AG10803 (cell line): ENCODE measurements at places on chromosomes 13 and 19.
A peak's percentile ranks its signal among the peaks of the same experiment; 100 is the strongest.

- DNase-seq = no peak
Observed at GRCh38 chr19:35346193-35347052, 1.3 kb upstream of the FFAR1 start.

DNA sequence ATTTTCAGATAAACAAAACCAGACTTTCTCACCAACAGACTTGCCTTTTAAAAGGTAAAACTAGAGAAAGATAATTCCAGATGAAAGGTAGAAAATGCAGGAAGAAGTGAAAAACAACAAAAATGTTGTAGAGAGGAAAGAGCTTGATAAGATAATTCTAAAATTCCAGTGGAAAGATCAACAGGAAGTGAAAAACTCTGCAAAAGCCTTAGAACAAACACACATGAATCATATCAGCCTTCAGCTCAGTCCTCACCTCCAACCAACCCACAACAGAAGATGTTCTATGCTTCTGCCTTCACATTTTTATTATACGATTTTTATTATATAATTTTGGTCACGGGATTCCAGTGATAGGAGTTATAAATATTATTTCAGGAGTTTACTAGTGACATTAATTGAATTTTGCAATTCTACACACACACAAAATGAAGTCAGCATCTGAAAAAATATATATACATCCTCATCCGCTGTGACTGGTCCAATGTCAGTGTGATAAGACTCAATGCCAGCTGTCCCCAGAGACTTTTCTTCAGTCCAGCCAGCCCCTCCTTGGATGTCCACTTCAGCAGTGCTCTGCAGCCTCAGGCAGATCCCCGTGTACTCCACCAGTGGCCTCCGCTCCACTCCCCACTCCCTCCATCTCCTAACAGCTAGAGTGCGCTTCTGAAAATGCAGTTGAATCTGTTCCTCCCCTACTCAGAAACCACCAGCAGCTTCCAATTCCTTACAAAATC, 57.9 kb downstream of the GADD45B start:
- DNase-seq = no peak

DNA sequence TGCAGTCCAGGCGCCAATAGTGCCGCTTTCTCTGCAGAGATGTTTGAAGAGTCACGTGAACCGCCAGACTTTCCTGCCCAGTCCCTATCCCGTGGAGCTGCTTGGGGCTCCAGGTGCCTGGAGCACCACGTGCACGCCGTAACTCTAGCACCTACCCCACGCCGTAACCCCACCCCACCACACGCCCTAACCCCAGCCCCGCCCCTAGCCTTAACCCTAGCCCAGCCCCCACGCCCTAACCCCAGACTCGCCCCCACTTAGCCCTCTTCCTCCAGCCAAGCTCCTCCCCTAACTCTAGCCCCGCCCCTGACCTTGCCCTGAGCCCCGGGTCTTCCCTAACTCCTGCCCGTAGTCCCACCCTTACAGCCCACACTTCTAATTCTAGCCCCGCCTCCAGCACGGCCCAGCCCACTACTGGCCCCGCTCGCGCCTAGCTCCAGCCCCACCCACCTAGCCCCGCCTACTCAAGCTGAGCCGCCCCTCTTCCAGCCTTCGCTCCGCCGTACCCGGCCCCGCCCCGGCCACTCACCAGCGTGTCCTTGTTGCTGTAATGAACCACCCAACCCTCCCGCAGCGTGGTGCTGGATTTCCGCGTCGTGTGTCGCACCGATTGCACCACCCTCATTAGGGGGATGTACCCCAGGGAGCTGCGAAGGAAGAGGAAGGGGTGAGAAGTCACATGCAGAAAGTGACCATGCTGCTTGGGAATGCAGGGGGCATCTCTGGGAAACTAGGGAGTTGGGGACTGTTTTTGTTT, 19.5 kb downstream of the PRKD2 start:
- DNase-seq = peak; percentile 70

GRCh38 chr13:74070513-74070912, 63.7 kb downstream of the KLF12 start:
- no peak for DNase-seq

DNA sequence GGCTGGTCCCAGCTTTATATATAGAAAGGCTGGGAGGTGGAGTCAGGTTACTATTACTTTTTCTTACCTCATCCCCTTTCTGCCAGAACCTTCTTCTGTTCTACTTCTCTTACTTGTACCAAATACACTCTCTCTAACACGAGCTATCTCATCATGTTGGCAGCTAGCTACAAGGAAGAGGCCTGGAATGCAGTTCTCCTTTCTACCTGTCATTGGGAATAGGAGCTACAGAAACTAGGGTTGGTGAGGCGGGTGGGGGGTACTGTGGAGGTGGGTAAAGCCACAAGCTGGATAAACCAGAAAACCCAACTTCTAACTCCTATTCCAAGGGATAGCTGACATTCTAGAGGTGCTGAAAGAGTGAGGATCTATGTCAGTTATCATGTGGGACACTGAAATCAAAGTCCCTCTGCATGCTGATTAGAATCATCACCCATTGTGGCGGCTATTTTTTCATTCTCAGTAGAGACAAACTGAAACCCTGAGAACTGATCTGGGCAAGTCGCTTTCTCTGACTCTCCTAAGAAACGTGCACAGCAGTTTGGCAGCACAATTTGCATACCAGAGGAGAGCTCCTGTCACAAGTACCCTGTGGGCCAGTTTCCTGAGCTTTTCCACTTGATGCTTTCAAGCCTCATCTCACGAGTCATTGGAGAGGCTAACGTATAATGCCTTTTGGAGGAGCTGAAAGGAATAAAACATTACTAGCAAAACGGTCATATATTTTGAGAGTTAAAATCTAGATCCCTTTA, 358.1 kb downstream of the ENOX1 start:
- no peak for DNase-seq

DNA sequence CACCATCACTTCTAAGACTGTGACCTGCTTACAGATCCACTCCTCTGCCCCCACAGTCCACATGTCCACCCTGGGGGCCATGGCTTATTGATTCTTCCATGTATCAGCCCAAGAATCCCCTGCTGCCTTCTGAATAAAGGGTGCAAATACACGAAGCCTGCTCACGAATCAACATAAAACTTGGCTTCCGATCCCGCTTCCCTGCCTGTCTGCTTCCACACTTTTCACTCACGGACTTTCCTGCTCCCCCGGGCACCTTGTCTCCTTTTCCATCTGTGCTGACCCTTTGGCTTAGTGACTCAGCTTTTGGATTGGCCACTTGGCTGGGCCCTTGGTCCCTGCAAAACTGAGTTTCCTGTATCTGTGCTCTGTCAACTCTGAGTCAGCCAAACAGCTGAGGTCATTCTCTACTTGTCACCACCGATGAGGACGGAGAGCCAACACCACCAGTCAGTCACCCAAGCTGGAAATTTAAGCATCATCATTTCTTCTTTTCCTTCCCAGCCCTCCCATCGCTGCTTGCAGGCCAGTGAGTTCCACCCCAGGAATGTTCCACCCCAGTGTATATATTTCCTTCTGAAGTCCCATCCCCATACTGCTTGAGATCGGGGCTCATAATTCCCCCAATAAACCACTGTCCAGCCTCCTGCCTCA, 11.4 kb upstream of the USP12 start:
- peak; percentile 80 for DNase-seq

- no peak for DNase-seq
Observed at GRCh38 chr19:34310494-34310981, 54.5 kb upstream of the GPI start.

DNA sequence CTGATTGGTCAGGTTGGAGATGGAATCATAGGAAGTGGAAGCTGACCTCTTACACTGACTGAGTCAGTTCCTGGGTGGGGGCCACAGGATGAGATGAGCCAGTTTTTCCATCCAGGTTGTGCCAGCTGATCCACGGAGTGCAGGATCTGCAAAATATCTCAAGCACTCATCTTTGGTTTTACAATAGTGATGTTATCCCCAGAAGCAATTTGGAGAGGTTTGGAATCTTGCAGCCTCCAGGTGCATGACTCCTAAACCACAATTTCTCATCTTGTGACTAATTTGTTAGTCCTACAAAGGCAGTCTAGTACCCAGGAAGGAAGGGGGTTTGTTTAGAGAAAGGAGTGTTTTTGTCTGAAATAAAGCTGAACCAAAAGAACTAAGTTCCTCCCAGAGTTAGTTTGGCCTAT, 212.8 kb downstream of the SLITRK6 start:
- no peak for DNase-seq

DNA sequence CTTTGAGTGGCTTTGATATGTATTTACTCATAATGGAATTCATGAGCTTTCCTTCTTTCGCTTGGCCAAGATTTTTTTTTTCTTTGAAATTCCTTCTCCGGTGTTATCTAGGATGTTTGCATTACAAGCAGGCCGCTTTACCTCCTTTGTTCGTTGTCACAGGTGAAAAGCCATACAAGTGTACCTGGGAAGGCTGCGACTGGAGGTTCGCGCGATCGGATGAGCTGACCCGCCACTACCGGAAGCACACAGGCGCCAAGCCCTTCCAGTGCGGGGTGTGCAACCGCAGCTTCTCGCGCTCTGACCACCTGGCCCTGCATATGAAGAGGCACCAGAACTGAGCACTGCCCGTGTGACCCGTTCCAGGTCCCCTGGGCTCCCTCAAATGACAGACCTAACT, 16.7 kb downstream of the KLF5 start:
- no peak for DNase-seq

GRCh38 chr13:105059786-105060185, 1475.7 kb downstream of the EFNB2 start:
- DNase-seq = no peak

DNA sequence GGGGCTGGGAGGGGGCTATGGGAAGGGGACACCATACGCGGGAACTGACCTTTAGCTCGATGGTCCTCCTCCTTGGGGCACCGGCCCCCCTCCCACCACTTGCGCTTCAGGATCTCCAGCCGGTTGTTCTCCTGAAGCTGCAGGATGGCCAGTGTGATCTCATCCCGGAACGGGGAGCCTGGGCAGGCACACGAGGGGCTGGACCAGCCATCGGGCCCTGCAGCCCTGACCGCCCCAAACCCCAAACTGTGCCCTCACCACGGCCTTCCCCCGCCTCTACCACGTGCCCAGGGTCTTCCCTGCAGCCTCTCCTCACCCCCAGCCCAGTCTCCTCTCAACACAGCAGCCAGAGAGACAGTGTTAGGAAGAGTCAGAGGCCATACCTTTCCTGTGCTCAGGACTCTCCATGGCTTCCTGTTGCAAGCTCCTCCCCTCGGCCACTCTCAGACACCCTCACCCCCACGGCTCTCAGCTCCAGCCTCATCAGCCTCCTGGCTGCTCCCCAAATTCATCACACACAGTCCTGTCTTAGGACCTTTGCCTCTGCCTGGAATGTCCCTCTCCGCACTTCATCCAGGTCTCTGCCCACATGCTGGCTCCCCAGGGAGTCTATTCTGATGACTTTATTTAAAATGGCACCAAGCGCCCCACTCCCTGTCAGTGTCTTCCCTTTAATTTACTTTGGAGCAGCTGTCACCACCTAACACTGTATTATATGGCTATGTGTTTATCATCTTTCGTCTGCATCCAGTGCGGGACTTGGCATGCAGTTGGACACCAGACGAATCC, 9.7 kb upstream of the ATP1A3 start:
- no peak for DNase-seq

GRCh38 chr13:39550931-39551330, 52.1 kb downstream of the LHFPL6 start:
- DNase-seq = no peak

- peak; percentile 46 for DNase-seq
Observed at GRCh38 chr13:46289260-46289955, 77.7 kb downstream of the LRRC63 start.

GRCh38 chr19:982567-983170, 1.5 kb upstream of the WDR18 start:
- DNase-seq = peak; percentile 39

- DNase-seq = no peak
Observed at GRCh38 chr19:14015524-14016035, 9.5 kb upstream of the RFX1 start.

DNA sequence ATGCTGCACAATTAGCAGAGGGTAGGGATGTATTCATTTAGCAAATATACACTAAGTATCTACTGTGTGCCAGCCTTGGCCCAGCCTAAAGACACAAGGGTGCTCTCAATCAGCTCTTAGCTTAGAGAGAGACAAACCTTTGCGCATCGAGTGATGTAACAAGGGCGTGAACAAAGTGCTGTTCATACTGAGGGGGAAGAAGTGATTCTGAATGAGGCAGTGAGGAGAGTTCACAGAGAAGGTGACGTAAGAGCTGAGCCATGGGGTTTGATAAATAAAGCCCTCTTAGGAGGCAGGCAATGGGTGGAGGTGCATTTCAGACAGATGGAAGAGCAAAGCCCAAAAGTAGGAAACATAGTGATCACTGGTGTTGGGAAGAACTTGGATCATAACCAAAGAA, 68.5 kb downstream of the FLT1 start:
- DNase-seq = no peak

DNA sequence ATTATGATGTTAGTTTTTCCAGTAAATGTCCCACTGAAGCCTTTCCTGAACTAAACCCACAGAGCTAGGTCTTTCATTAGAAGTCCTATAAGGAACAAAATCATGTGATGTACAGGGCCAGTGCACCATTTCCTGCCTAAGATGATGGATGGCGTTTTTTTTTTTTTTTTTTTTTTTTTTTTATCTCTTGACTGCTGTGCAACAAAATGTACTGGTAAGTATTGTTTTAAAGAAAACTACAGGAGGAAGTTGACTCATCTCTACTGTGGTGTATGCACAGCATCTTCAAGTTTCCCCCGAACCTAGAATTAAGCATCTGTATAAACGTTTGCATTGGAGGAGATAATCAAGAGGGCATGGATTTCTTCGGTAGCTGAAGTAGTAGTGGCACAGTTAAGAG, 197.5 kb downstream of the NBEA start:
- DNase-seq = no peak

- DNase-seq = no peak
Observed at GRCh38 chr19:10637894-10638293, 12.5 kb downstream of the SLC44A2 start.

GRCh38 chr13:110354715-110355473, 47.8 kb downstream of the COL4A2 start:
- no peak for DNase-seq

GRCh38 chr13:66519259-66519658, 710.9 kb downstream of the PCDH9 start:
- no peak for DNase-seq

- no peak for DNase-seq
Observed at GRCh38 chr13:112820318-112820717, 130.5 kb downstream of the ATP11A start.
